Skeletal muscle cell (primary cell): ENCODE measurements at places on chromosomes 5 and 9.
A peak's percentile ranks its signal among the peaks of the same experiment; 100 is the strongest.

DNA sequence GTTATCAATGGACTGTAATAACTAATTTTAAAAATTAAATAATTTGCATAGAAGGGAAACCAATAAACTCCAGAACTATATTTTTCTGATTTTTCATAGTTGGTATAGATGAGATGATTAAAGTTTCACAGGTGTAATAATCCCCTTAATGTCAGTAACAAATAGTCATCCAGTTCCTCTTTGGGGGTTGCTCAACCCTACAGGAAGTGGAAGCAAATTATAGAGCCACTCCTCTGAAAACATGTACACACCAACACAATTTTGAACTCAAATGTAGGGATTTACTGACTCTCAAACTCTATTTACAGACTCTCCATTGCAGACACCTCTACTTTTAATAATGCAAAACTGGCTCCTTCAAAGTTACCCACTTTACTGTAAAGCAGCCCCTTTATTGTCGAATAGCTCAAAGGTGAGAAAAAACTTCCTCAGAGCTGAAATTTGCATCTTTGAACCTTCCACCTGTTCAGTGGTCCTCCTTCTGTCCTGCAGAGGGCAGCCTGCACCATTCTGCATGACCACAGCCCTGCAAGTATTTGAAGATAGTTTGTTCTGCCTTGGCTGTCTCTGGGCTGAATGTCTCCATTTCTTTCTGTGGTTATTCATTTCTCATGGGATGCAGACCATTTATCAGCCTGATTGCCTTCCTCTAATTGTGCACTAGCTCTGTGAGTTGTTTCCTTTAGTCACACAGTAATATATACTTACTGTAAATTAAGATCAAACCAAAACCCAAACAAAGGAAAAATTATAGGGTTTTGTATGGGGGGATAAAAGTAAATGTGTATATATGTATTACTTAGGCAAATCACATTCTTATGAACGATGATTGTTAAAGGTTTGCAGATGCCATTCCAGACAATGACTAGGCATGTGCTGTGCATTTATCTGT, 383.2 kb upstream of the SGCD start:
- peak; percentile 33 for DNase-seq

GRCh38 chr9:107489687-107490605, at the start of gene KLF4:
Gene KLF4, minus strand, starts transcription at chr9:107489769. Its CDS starts 597 bp downstream, at chr9:107489172.
- peak; percentile 86 for DNase-seq

- DNase-seq = no peak
Measured at GRCh38 chr5:126137891-126138280, 285.3 kb upstream of the GRAMD2B start.

DNA sequence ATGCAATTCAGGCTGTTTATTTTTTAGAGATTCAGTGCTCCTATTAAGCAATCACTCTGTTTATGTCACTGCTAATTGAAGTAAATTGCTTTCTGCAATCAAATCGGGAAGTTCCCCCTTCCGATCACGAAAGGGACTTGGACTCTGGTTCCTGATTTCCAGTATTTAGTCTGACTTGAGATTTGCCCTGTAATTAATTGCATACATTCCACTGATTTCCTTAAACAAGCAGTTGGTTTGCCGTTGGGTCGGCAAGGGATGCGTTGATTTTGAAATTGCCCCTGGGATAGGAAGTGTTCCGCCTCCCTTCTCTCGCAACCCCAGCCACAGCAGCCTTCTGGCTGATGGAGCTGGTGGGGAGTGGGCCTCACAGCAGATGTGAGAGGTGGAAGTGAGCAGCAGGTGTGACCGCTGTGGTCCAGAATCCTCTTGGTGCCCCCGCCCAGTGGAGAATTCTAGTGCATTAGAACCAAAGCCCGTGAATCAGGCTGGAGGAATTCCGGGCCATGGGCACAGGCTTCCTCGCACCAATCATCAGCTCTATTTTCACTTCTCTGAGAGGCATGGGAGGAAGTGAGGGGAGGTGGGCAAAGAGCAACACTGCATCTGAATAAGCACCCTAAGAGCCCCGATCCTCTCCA, 102.5 kb downstream of the SPRY4 start:
- DNase-seq = no peak

DNA sequence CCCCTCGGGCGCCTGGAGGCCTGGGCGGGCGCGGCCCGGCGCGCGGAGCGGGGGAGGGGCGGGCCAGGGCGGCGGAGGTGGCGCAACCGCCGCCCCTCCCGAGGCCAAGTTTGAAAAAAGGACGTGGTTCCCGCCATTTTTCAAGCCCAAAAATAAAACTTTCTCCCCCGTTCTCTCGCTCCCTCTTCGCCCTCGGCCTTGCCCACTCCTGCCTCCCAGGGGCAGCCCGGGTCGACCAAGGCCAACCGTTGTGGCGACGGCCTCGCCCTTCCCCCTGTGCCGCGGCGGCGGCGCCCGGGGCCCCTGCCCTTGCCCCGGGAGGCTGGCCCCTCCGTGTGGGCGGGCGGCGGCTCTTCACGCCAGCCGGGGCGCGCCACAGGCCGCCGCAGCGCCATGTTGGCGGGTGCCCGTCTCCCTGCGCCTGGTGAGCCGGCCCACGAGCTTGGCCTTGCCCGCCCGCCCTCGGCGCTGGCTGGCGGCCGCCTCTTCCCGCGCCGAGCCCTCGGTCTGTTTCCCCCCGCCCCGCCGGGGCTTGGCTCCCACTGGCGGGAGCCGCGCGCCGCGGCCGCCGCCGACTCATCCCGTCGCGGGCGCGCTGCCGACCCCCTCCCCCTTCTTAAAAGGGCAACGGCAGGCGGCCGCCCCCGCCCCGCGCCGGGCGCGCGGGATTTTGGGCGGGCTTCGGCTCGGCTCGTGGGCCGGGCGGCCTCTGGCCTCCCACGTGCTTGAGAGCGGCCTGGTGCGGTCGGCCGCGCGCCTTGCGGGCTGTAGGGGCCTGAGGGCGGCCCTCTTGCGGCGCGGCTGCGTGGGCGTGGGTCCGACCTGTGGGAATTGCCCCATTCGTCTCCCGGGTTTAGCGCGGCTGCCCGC, 1.3 kb downstream of the ANP32B start:
- peak; percentile 41 for DNase-seq

- no peak for DNase-seq
Measured at GRCh38 chr9:127972236-127972871, 8.4 kb downstream of the EEIG1 start.

DNA sequence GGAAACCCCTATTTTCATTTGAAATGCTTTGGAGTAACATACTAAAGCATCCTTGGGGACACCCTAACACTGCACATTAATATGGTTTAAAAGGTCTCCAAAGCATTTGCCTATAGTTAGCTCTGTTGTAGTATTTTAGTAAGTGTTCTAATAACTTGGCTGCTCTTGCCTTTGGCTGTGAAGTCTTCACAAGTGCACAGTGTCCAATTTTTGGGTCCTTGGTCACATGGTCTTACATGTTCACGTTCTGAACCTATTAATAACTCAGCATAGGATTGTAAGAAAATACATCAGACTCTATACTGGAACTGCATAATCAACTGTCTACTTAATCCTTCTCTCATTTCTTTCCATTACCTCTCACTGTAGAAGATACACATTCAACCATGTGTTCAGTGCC, 17.4 kb downstream of the ADAMTS19 start:
- no peak for DNase-seq

DNA sequence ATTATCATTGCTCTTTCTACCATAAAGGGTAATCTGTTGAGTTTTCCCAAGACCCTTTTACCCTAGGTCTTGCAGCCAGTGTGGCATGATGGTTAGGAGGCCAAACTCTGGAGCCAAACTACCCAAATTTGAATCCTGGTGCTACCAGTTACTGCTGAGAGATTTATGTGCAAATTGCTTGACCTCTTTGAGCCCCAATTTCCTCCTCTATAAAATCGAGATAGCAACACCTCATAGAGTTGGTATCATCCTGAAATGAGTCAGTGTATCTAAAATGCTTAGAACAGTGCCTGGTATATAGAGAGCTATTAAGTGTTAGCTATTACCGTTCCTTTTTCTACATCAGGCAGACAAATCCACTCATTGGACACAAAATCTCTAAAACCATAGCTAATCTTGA, 43.0 kb downstream of the ACTBL2 start:
- no peak for DNase-seq

- DNase-seq = no peak
Measured at GRCh38 chr5:43409809-43410271, 2.4 kb downstream of the CCL28 start.

DNA sequence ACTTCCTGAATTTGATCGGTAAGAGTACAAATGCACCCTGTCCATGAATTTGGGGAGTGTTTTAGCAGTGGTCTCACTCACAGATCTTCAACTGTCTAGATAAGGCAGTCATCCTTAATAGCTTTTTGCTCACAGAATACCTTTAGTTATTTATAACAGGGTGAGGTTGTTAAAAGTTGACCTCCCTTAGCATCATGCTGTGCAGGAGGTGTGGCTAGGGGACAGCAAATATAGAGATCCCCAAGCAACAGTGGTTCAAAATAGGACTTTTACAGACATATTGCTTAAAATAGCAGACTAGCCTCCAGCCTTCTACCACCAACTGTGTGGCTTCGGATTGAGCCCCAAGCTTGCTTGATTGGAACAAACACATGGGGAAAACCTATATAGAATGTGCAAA, 724.4 kb downstream of the TLE1 start:
- DNase-seq = no peak

- DNase-seq = no peak
Measured at GRCh38 chr9:112890106-112891081, at the start of gene SLC46A2. Gene SLC46A2, minus strand, starts transcription at chr9:112890876. Its CDS starts 195 bp downstream, at chr9:112890681.

DNA sequence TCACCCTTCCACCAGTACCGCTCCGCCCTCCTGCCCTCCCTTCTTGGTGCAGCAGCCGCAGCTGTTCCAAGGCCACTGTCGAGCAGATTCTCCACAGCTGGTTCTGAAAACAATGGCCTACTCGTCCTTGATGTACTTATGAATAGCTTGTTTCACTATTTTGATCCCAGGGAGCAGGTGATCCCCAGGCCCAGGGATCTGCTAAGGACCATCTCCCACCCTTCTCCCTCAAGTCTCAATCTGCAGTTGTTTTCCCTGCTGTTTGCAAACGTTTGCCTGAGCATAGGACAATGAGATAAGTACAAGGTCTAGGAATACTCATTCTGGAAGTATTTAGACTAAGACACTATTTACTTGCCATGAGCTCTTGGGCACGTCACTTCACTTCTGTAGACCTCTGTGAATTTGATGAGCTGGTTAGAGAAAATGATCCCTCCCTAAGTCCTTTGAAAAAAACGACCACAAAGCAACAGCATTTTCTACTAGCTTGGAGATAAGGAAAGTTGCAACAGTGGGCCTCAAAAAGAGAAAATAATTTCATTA, 1.8 kb downstream of the LURAP1L start:
- DNase-seq = peak; percentile 87

DNA sequence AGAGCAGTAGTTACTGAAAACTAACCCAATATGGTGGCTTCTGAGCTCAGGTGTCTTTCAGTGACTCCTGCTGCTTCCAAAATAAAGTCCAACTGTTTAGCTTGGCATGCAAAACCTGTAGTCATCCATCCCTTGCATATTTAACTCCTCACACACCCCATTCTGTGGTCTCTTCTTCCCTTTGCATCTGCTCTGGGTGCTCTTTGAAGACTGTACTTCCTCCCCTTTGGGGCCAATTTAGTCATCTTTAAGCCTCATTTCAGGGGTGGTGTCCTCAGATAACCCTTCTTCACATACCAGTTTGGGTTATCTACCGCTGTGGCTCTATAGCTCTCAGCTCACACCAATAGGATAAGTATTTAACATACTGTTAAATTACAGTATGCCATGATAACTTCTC, 209.9 kb upstream of the DMRT1 start:
- no peak for DNase-seq

GRCh38 chr9:112002847-112003457, 106.3 kb downstream of the UGCG start:
- DNase-seq = no peak

DNA sequence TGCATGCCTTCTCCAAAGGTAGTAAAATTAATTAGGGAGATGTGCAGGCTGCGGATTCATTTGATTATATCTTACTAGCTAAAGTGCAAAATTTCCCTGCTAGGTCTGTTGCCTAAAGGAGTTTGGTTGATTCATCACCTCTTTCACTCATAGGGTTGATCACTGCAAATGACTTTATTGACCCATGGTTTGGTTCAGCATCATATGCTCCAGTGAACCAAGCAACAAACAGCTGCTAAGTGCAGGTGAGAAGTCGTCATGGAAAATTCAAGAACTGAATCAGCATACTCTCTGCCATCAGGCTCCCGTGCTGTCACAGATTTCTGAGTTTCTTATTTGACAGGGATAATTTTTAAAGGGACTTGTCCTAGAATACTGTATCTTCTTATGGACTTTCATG, 571.8 kb upstream of the CDH18 start:
- DNase-seq = no peak

DNA sequence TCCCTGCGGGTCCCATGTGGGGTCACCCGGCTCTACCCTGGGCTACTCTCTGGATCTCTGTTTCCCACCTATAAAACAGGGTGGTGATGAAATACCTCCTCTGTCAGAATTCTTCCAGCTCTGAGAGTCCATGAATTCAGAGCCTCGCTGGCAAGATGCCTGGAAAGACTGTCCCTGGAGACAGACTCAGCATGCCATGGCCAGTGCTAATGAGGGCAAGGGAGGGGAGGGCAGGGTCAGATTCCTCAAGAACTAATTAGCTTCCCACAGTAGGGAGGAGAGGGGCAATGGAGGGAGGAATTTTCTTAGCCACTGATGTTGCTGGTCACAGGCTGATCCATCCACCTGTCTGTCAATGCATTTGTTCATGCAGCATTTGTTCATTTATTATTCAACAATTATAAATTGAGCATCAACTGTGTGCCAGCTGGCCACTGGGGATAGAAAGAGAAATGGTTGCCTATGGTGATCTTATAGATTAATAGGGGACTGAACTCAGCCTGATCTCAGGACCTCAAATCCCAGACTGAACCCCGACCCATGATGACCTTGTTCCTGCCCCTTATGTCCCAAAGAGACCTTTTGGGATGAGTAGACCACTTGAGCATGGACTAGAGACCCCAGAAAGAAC, 4.7 kb downstream of the SYNPO start:
- DNase-seq = peak; percentile 87

DNA sequence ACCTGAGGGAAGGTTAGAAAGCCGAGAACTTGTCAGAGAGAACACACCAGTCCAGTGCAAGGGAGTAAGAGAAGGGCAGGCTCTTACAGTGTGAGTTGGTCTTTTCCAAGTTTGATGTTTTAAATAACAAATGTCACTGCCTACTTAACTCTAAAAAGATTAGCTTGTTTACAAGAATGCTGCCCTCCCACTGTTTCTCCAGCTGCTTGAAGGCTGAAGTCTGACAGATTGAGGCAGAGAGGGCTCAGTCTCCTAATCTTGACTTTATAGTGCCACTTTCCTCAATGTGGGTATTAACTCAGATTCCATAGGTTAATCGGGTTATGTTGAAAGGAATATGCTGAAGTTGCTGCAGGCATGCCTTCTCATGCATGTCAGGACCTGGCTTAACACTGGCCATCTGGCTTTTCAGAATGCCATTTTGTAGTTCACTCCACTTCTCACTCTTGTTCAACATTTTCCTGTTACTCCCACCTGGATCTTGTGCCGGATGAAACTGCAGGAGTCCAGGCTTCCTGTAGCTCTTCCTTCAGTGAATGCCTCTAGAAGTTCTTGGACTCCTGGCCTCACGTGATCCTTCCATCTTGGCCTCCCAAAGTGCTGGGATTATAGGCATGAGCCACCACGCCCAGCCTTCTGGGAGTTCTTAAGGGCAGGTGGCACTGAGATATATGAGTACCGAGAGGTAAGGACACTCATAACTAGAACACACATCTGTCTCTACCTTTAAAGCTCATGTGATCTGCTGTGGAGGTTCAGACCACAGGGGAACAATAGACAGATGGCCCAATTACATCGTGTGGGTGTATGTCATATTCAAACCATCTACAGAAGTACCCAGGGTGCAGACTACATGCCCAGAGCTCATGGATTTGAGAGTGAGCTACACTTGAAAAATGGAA, 249.7 kb downstream of the ARHGAP26 start:
- DNase-seq = no peak
